ENCODE measurements at places on chromosomes 1 and 21.

GRCh38 chr21:20110368-20110767 lies 887.8 kb upstream of the NCAM2 start:
- DNase-seq, result no peak

- DNase-seq, result no peak
Observed at GRCh38 chr1:27136998-27137542, 17.9 kb downstream of the SLC9A1 start.

GRCh38 chr1:193102662-193103061 lies 2.6 kb downstream of the GLRX2 start:
- DNase-seq, result no peak

GRCh38 chr1:62735491-62736171 lies 47.4 kb upstream of the DOCK7 start:
- peak; percentile 77 for DNase-seq

- no peak for DNase-seq
Observed at GRCh38 chr21:17819877-17820229, 697 bp upstream of the C21orf91 start.

GRCh38 chr1:60390593-60391282 lies 317.2 kb upstream of the C1orf87 start:
- no peak for DNase-seq

GRCh38 chr1:219120624-219121544 lies 52.8 kb upstream of the LYPLAL1 start:
- DNase-seq, result peak; percentile 91

GRCh38 chr1:54052431-54052933 lies 522 bp downstream of the TMEM59 start:
- peak; percentile 57 for DNase-seq

DNA sequence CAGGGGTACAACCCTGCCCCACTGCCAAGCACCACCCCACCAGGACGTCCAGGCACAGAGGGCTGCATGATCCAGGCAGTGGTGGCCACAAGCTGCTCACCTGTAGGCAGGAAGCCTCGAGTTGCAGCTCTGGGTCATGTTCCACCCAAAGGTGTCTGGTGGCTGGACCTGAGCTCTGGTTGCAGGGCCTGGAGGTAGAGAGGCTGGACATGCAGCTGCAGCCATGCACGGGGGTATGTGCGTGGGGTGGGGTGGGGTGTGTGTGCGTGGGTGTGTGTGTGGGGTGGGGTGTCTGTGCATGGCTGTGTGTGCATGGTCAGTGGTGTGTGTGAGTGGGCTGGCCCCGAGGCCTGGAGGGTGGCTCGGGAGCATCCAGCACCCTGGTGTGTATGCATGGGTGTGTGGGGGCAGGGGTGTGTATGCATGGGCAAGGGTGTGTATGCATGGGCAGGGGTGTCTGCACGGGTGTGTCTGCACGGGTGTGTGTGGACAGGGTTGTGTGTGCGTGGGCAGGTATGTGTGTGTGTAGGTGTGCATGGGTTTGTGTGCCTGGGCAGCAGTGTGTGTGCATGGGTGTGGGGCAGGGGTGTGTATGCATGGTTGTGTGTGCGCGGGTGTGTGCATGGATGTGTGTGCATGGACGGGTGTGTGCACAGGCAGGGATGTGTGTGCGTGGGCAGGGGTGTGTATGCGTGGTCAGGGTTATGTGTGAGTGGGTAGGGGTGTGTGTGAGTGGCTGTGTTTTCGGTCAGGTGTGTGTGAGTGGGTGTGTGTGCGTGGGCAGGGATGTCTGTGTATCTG lies 15.6 kb downstream of the ARHGEF16 start:
- no peak for DNase-seq
